Hematopoietic multipotent progenitor cell treated with erythropoietin and hydrocortisone succinate and interleukin-3 and kit ligand, for 8 days (in vitro differentiated cells): ENCODE measurements at places on chromosomes 5 and 9.
A peak's percentile ranks its signal among the peaks of the same experiment; 100 is the strongest.

- no peak for DNase-seq
Measured at GRCh38 chr9:123174887-123175518, 93.4 kb downstream of the STRBP start.

DNA sequence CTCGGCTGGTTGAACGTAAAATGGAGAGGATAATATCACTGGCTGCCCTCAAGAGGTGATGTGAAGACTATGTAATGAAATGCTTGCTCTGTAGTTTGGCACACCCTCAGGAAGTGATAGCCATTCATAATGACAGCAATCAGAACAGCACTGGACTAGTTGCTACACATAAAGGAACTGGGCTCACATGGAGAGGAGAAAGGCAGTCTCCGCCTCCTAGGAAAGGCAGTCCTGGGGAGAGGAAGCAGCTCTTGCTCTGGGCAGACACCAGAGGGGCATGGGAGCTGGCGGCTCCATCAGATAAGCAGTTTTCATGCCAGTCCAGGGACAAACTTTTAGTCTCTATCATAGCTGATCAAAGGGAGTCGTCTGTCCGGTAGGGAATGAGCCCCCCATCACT, 46.9 kb downstream of the ARHGEF37 start:
- no peak for DNase-seq

- DNase-seq: no peak
Measured at GRCh38 chr5:113721171-113721570, 207.7 kb downstream of the YTHDC2 start.

- peak; percentile 49 for DNase-seq
Measured at GRCh38 chr5:87400305-87400899, 12.3 kb downstream of the CCNH start.

DNA sequence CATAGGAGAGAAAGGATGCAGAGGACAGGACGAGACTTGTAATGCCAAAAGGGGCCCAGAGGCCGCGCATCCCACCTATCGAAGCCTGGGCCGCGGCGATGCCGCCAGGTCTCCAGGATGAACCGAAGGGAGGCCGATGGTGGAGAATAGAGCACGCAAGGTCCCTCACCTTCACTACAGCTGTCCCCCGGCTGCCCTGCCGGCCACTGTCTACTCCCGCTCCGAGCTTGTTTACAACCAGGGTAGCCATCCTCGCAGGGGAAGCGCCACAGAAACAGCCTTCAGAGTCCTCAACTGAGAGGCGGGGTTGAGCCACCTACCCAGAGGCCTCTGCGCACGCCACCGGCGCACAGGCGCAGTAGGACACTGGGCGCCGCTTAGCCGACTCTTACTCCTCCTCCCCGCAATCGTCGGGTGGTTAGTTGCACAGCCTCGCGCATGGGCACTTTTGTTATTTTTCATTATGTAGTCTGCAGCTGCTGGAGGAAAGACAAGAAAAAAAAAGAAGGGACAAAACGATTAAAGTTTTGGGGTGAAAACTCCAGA, at the start of gene TRIM23:
TSS of gene TRIM23 (minus strand) at position 309 of the 546 bp plus-strand sequence. CDS start at position 250, 59 bp downstream.
- peak; percentile 95 for DNase-seq

- no peak for DNase-seq
Measured at GRCh38 chr9:96342571-96343245, 40.7 kb upstream of the HSD17B3 start.

GRCh38 chr5:134227259-134227658, 1.4 kb upstream of the PPP2CA start:
- DNase-seq: peak; percentile 93

DNA sequence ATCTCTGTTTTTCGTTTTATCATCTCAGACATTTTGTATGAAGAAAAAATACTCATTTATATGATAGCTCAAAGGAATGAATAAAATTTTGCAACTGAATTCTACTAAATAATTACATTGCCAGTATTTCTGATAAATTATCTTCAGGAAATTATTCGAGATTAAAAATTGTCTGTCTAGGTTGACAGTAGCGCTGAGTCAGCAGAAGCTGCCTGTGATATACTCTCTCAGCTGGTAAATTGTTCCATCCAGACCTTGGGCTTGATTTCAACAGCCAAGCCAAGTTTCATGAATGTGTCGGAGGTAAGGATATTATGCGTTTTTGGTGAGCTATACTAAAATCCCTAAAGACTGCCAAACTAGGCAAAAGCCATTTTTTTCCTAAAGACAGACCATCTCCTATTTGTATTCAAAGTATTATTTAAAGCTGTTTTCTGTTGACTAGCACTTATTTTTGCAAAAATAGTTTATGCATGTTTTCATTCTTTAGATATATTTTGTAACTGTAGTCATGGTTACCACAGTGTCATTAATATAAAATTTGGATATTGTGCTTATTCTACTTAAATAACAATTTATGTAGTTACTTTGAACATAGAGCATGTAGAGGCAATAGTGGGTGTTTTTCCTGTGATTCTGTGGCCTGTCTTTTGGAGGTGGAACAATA, 17.4 kb downstream of the LECT2 start:
- DNase-seq: no peak

DNA sequence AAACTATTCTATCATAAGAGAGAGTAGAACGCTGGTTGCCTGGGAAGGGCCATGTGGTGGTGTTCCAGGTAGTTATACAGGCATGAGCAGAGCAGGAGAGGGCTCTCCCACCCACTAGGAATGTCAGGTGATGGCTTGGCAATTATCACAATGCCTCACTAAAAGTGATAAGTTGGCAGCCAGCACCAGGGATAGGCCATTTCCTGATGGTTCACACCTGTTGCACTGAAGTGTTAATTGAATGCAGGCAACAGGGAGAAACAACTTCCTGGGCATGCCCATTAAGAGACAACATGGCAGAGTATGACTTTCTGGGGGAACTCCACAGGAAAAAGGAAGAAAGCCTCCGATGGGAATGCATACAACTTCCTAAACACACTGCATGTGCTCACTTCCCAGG, 593.2 kb downstream of the ELAVL2 start:
- DNase-seq: no peak

DNA sequence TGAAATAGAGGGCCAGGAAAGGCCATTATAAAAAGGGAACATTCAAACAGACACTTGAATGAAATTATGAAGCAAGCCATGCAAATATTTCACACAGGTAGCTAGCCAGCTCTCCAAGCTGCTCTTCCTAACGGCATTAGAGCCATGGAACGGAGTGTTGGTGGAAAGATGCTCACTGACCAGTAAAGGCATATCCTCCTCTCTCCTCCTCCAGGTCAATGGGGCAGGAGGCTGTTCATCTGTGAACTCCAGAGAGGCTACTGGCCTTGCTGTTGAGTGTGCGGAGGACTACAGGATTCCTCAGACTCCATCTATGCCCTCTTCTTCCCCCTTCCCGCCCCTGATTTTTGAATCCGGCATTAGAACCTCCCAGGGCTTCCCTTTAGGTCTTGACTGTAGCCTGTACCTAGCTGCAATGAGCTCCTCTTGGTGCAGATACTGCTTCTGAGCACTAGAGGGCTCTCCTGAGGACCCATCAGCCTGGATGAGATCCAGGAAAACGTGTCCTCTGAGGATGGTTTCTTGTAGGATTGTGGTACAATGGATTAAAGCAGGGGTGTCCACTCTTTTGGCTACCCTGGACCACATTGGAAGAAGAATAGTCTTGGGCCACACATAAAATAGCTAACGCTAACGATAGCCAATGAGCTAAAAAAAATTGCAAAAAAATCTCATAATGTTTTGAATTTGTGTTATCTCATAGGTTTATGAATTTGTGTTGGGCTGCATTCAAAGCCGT, 162.2 kb downstream of the SREK1 start:
- DNase-seq: peak; percentile 80

GRCh38 chr5:63931836-63932235, 30.4 kb downstream of the HTR1A start:
- DNase-seq: no peak

DNA sequence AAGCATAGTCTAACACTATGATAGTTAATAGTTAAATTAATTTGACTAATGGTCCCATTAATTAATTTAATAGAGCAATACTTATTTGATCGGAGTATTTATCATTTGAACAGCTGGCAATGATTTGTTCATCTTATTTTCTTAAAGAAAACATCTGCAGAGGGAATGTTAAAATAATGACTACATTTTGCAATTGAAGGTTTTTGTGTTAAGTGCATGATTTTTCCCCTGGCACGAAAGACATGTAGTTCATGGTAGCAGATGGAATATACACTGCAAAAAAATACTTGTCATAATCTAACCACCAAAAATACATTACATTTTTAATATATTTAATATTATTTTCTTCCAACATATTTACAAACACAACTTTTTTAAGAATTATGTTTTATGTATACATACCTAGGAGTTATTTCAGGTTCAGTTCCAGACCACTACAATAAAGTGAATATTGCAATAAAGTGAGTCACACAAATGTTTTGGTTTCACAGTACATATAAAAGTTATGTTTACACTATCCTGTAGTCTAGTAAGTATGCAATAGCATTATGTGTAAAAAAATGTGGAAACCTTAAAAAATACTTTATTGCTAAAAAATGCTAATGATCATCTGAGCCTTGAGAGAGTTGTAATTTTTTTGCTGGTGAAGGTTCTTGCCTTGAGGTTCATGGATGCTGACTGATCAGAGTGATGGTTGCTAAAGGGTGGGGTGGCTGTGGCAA, 292.6 kb upstream of the DAB2 start:
- no peak for DNase-seq

- DNase-seq: no peak
Measured at GRCh38 chr9:133894377-133895321, 97.5 kb downstream of the VAV2 start.

GRCh38 chr9:130237076-130237475, 28.5 kb upstream of the HMCN2 start:
- DNase-seq: no peak

- no peak for DNase-seq
Measured at GRCh38 chr5:152864991-152865390, 459.9 kb upstream of the NMUR2 start.

GRCh38 chr9:12457237-12457636, 235.9 kb upstream of the TYRP1 start:
- no peak for DNase-seq

GRCh38 chr5:149724884-149725283, 5.2 kb upstream of the PPARGC1B start:
- DNase-seq: no peak

DNA sequence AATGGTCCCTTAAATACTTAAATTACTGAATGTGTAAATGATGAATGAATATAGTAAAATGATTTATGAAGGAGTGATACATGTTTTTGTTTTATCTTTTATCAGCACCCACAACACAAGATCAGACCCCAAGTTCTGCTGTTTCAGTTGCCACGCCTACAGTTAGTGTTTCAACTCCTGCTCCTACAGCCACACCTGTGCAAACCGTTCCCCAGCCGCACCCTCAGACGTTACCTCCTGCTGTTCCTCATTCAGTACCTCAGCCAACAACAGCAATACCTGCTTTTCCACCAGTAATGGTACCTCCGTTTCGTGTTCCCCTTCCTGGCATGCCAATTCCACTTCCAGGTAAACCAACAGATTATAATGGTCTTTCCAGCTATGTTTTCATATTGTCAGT, 16.3 kb downstream of the TCERG1 start:
- no peak for DNase-seq

- DNase-seq: no peak
Measured at GRCh38 chr5:125331987-125332598, 585.7 kb upstream of the ZNF608 start.

- DNase-seq: no peak
Measured at GRCh38 chr5:74963407-74963806, 89.0 kb downstream of the GCNT4 start.

- DNase-seq: no peak
Measured at GRCh38 chr9:28317745-28318144, 744.5 kb upstream of the C9orf72 start.

- no peak for DNase-seq
Measured at GRCh38 chr9:73170185-73170957, 18.7 kb downstream of the ANXA1 start.

GRCh38 chr5:129857116-129857515, 47.1 kb upstream of the CHSY3 start:
- DNase-seq: no peak

GRCh38 chr9:33468215-33468730, 5.5 kb downstream of the NOL6 start:
- DNase-seq: no peak

GRCh38 chr5:143004361-143005145, 234.4 kb downstream of the ARHGAP26 start:
- no peak for DNase-seq

- DNase-seq: no peak
Measured at GRCh38 chr9:22693156-22693555, 246.5 kb downstream of the DMRTA1 start.

- no peak for DNase-seq
Measured at GRCh38 chr5:147836439-147836838, 5.0 kb upstream of the SPINK1 start.

- no peak for DNase-seq
Measured at GRCh38 chr5:129917224-129917623, 13.0 kb downstream of the CHSY3 start.

GRCh38 chr5:163889369-163889768, 383.9 kb downstream of the MAT2B start:
- no peak for DNase-seq

DNA sequence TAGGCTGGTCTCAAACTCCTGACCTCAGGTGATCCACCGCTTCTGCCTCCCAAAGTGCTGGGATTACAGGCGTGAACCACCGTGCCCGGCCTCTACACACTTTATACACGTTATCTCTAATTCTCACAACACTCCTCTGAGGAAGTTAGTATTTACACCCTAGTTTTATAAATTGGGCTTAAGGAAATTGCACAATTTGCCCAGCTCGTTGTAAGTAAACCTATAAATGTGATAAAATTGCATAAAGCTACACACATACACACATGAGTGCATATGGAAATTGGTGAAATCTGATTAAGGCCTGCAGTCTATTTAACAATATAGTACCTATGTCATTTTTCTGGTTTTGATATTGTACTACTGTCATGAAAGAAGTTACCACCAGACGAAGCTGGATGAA, 4.4 kb upstream of the SLC4A9 start:
- no peak for DNase-seq

GRCh38 chr5:132445640-132445923, 45.0 kb downstream of the IRF1 start:
- no peak for DNase-seq

DNA sequence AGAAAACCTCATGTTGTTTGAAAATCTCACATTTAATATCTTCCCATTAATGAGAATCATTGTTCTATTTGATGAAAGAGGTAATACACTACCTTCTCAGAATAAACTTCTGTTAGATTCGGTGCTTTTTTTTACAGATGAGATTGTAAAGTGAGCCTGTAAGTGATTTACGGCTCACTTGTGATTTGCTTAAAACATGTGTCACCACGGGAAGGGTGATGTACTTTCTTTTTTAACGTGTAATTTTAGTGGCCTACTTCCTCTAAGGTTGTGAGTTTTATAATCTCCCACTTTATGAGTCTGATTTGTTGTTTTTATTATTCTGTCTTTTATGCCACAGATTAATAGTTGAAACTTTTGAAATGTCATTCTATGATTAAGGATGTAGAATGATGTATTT, 15.9 kb downstream of the ANXA1 start:
- no peak for DNase-seq

- DNase-seq: no peak
Measured at GRCh38 chr9:130451004-130451390, 6.2 kb downstream of the ASS1 start.

DNA sequence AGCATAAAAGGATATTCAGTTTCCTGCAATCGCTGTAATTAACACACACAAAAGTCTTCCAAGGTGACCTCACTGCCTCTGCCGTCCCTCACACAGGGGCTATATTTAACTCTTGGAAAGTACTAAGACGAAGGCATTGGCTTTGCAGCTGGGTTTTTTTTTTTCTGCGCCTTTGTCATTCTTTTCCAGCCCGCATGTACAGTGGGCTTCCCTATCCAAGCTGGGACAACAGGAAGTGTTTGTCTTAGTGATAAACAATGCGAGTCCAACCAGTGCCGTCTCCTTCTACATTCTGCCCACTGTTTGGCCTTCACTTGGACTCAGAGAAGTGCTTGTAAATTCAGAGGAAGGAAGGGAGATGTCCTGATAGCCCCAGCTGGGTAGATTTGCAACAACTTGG, 17.6 kb downstream of the AFAP1L1 start:
- no peak for DNase-seq
